IPS DF 19.7 (cell line): ENCODE measurements at places on chromosomes 12 and 14.
A peak's percentile ranks its signal among the peaks of the same experiment; 100 is the strongest.

GRCh38 chr14:104741803-104742251 lies 11.1 kb upstream of the SIVA1 start:
- DNase-seq, result no peak

DNA sequence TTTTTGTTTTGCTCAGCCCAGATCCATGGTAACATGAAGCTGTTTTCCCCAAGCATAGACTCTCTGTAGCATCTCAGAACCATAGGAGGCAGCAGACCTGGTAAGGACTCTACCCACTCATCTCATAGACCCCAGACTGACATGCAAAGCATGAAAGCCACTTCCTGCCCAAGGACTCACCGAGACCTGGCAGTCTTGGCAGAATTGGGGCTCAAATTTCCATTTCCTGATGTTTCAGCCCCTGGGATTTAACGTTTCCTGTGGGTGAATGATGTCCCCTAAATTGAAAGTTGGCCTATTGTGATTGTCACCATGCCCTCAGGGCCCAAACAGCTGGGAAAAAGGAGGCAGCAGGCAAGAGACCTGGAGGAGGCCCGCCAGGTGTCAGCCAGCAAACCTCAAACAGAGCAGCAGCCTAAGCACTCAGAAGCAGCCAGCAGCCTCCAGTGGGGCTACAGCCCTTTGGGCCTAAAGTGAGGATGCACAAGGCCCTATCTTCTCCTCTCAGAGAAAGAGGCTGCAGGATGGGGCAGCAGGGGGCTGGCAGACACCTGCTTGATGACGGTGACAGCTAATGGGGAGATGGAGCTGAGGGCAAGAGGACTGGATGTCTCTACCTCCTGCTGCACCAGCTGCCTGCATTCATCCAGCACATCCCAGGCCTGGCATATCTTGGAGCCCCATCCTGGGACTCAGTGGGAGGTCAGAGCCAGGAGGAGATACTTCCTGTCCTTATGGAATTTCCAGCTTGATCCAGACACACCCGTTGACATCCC lies 8.5 kb downstream of the KRT85 start:
- DNase-seq, result no peak

DNA sequence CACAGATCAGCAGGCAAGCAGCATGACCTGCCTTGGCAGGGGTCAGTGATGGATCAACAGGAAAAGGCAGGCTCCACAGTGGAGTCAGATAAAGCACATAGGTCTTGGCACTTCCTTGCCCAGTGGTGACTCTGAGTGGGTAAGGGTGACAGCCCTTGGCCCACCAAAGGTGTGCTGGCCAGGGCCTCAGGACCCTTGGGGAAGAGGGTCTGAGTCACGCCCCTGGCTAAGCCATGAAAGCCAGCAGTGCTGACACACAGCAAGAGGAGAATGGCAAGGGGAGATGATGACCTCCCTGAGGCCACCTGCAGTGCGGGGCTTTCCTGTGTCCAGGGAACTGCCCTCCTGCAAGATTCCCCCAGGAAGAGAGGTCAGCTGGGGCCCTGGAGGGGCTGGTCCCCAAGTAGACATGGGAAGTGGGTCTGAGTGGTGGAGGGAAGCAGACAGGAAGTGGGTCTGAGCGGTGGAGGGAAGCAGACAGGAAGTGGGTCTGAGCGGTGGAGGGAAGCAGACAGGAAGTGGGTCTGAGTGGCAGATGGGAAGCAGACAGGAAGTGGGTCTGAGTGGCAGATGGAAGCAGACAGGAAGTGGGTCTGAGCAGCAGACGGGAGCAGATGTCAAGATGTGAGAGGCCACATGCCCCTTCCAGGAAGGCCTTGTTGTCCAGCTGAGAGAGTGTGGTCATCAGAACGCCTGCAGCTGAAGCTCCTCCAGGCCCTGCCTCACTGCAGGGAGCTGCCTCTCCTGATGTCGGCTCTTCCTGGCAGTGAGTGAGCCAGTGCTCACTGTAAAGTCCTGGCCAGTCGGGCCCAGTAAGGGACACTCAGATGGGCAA lies 34.8 kb downstream of the DIO3 start:
- no peak for DNase-seq

DNA sequence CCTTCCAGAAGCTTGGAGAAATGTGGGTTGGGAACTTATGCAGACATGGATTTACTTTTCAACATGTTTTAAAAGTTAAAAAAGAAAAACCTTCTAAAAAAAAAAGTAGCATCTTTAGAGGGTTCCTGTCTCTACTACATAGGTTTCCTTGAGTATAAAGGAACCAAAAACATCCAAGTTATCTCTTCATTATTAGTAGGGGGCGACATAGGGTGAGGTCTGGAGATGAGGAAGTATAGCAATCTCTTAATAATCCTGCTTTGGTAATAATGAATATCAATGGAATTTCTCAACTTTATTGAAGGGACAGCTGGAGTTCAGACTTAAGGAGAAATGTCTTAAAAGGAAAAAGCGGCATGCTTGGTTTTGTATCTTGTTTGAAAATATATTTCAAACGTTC lies 6.5 kb upstream of the PLXNC1 start:
- no peak for DNase-seq

GRCh38 chr14:91350813-91351511 lies 66.7 kb downstream of the CCDC88C start:
- DNase-seq, result no peak

- DNase-seq, result no peak
Measured at GRCh38 chr14:96108061-96108795, 69.1 kb downstream of the C14orf132 start.

DNA sequence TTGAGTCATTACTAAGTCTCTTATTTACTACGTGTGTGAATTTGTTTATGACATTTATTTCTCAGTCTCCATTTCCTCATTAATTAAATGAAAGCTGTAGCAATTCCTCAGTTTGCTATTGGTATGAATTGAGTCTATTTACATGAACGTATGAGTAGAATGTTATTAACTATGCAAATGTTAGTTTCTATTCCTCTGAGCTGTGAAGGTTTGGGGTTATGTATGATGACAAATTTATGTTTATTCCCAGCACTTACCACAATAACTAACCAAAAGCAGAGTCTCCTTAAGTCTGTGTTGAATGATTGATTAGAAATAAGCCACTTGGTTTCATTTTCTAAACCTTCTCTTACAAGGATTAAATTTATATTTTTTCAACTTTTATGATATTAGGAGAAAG lies 1340.9 kb downstream of the FSCB start:
- no peak for DNase-seq

GRCh38 chr14:32022525-32022924 lies 54.6 kb upstream of the ARHGAP5 start:
- no peak for DNase-seq

- DNase-seq, result no peak
Measured at GRCh38 chr14:21486640-21487087, 9.7 kb downstream of the TOX4 start.

DNA sequence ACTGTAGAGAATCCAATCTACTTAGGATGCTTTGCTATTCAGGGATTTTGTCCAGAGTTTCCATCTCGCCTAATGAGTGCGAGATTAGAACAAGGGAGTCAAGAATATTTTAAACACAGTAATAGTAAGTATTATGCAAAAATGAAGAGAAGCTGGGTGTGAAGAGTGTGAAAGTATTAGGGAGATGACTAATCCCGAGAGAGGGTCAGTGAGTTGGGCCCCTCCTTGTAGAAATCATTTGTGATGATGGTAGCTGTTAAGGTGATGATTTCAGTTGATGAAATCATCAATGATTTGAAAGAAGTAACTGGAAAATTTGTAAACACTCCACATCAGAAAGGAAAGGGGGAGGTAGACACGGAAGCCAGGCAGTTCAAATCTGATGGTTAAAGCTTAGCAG lies 478.9 kb upstream of the MGAT4C start:
- DNase-seq, result no peak

DNA sequence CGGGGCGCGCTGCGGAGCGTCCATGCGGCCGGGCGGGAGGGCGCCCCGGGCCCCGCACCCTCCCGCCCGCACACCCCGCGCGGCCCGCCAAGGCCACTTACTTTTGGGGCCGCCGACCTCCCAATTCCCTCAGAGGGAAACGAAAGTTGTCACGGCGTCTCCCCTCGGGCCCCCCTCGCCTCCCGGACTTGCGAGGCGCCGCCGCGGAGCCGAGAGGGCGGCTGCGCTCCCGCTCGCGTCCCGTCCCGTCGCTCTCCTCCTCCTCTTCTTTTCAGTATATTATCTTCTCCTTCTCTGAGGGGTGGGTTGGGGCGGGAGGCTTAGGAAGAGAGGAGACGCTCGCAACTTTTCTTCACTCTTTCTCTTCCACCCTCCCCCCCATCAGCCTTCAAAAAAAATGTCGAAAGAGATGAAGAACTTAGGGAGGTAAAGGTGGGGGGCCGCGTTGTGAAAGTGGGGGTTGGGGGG lies 613 bp downstream of the DUSP16 start:
- no peak for DNase-seq

- no peak for DNase-seq
Measured at GRCh38 chr14:60174352-60175254, 9.4 kb upstream of the DHRS7 start.

DNA sequence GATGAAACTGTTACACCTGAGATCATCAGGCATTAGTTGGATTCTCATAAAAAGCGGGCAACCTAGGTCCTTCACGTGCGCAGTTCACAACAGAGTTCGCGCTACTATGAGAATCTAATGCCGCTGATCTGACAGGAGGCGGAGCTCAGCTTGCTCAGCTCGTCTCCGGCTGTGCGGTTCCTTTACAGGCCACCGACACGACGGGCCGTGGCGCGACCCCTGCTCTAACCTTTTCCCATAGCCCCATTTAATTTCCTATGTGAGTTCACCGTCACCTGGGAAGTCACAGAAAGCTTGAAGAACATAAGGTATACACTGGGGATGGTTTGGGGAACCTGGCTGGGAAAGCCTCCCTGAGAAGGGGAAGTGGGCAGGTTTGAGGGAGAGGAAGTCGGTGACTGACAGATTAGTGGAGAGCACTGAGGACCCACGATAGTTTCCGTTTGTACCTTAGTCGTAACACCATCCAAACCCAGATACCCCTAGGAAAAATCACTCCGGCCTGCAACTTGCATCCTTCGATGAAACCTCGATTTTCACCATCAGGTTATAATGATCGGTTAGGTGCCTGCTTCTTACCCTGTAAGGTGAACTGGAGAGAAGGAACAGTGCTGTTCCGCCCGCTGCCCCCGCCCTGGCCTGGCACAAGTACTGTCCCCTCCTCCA lies 2.8 kb upstream of the AAAS start:
- DNase-seq, result no peak

DNA sequence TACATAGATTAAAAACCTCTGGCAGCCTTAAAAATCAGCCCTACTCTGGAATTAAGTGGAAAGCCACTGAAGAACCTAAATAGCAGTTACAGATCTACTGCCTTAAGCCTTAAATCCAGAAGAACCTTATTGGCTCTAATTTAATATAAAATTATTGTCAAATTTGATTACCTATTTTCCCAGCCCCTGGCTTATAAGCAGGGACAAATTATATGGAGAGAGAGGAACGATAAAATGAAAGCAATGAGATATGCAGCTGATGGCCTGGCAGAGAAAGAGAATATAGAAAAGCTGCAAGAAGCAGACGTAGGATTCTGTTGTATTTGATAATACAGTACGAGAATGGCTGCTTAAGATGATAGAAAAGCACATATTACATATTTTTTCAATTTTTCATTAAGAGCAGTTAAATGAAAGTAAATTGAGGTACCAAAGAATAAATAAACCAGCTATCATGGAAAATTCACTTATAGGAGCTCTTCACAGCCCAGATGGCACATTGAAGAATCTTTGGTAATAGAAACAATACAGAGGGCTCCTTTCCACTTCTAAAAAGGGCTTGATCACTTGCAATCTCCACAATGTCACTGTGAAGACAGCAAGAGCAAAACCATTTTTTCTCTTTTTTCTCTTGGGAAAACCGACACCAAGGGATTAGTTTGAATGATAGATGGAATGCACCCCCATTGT lies 129.4 kb downstream of the KICS2 start:
- DNase-seq, result no peak

DNA sequence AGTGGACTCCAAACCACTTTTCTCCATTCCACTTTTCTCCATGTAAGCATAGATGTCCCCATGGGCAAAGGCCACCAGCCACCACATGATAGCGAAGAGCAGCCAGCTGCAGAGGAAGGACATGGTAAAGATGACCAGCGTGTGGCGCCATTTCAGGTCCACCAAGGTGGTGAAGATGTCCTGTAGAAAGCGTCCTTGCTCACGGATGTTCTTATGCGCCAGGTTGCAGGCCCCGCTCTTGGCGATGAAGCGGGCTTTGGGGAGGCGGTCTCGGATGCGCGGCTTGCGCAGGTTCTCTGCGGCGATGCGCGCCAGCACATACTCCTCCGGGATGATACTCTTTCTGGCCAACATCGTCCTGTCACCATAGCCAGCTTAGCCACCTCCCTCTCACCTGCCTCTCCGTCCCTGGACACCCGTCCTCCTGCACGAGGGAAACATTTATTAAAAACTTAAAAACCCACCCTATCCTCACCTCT lies 1.2 kb downstream of the KCNJ8 start:
- DNase-seq, result peak; percentile 64

GRCh38 chr14:40847480-40847879 lies 759.2 kb upstream of the LRFN5 start:
- no peak for DNase-seq

GRCh38 chr14:60756847-60757246 lies 22.3 kb downstream of the MNAT1 start:
- no peak for DNase-seq

GRCh38 chr12:12553208-12553785 lies 9.4 kb downstream of the DUSP16 start:
- no peak for DNase-seq

DNA sequence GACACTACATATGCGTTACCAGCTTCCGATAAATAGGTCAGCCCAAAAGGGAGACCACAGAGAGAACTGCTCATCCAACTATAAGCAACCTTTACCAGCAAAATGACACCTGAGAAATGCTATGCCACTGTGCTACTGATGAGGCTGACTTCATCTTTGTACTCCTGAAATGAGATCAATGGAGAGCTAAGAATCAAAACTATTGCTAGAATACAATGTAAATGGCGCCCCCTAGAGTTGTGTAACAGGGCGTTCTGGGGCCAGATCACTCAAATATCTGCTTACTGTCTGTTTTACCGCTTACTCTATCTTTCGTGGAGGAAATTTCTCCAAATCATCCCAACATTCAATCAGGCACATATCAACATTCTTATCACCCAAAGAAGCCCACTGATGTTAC lies 4.6 kb downstream of the ZNF384 start:
- DNase-seq, result no peak

DNA sequence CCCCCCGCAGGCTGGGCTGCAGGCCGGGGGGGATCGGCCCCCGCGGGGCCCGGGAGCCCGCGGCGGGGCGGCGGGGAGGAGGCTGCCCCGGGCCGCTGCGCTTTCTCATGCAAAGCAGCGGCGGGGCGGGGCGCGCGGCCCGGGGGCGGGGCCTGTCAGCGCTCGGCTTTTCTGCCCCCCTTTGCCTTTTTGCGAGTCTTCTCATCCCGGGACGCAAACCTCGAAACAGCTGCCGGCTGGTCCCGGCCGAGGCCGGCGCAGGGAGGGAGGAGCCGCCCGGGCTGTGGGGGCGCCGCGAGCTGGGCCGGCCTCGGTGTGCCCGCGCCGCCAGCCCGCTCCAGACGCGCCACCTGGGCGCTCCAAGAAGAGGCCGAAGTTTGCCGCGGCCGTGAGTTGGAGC lies at the start of gene FZD10:
Gene FZD10, plus strand, starts transcription at position 198 of the 400 bp plus-strand sequence. CDS start 479 bp downstream, outside the sequence.
- no peak for DNase-seq
